ENCODE measurements at places on chromosomes 13 and 19. TPM values are rescaled to one million over a fixed set of nuclear protein-coding genes. Genes with fewer than 3 reads are reported as not detected.

The OR10H1 gene
- polyA plus RNA-seq, result not detected

The ZNF440 gene
- 7.2 TPM for polyA plus RNA-seq

The TJP3 gene
- polyA plus RNA-seq, result 285 TPM

- DNase-seq, result no peak
Observed at GRCh38 chr19:5456841-5457200, 1.6 kb downstream of the ZNRF4 start.

- no peak for DNase-seq
Observed at GRCh38 chr19:13299838-13300237, 149.6 kb downstream of the IER2 start.

- DNase-seq, result no peak
Observed at GRCh38 chr13:93625536-93625935, 398.9 kb downstream of the GPC6 start.

DNA sequence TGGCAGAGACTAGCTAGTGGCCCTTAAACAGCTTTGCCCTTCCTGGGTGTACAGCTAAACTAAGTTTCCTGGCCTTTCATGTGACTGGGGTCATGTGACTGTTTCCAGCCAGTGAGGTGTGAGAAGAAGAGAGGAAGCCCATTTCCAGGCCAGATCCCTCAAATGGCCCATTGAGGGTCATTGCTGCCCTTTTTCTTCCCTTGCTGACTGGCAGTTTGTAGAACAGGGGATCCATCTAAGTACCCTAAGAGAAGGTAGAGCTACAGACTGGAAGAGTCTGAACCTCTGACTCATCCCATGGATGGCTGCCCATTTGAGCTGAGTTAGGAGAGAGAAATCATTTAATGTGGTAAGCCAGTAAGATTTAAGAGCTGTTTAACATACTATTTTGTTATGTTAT lies 2.8 kb downstream of the SWSAP1 start:
- DNase-seq, result peak; percentile 27

- peak; percentile 42 for DNase-seq
Observed at GRCh38 chr13:27712421-27712820, 79.9 kb upstream of the GSX1 start.

All from small intestine (tissue), 16 donors.